H9 (cell line): ENCODE measurements at places on chromosomes 4 and X. TPM values are rescaled to one million over a fixed set of nuclear protein-coding genes. Genes with fewer than 3 reads are reported as not detected.
A peak's percentile ranks its signal among the peaks of the same experiment; 100 is the strongest.

- DNase-seq = no peak
Observed at GRCh38 chr4:51842167-51842553, 793 bp upstream of the DCUN1D4 start.

- peak; percentile 56 for DNase-seq
Observed at GRCh38 chr4:71187404-71188155, 151.2 kb upstream of the SLC4A4 start.

GRCh38 chr4:93828995-93829819, 654 bp downstream of the ATOH1 start:
- DNase-seq = peak; percentile 73

GRCh38 chr4:174860588-174860987, 31.5 kb upstream of the GLRA3 start:
- no peak for DNase-seq

GRCh38 chr4:22014222-22014741, 65.7 kb upstream of the KCNIP4 start:
- no peak for DNase-seq

GRCh38 chrX:26411045-26411444, 195.1 kb downstream of the MAGEB5 start:
- no peak for DNase-seq

DNA sequence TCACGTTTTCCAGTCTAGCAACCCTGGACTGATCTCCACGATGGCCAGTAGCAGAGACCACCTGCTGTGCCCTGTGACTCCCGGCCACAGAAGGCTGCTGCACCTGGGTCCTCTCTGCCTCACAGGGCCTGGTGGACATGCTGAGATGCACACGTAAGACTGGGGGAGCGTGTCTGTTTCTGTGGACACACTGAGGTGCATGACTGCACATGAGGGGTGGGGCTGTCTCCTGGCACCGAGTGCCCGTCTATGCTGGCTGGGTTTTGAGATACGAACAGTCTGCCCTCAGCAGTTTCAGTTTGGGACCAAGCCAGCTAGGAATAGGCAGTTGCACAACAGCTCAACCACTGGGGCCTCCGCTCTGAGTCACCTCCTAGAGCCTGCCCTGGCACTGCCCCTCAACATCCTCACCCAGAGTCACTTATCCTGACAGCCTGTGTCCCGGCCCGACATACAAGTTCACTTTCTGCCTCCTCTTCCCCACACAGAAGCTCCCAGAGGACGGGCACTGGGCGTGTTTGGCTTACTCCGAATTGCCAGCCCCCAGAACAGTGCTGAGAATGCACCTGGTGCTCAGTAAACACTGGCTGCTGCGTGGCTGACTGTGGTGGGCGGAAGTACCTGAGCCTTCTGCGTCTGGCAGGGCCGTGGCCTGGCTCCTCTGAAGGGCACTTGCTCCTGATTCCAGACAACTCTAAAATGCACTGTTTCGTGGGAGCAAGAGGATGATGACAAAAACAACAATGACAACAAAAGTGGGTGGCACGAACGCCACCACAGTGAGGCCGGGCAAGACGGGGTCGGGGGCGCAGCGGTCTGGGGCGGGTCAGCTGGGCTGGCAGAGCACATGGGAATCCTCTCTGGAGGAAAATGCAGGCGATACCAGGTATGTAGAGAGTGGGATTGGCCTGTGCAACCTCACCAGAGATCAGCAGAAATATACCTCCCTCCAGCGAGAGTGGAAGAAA, 30.9 kb downstream of the RNF212 start:
- DNase-seq = peak; percentile 15

DNA sequence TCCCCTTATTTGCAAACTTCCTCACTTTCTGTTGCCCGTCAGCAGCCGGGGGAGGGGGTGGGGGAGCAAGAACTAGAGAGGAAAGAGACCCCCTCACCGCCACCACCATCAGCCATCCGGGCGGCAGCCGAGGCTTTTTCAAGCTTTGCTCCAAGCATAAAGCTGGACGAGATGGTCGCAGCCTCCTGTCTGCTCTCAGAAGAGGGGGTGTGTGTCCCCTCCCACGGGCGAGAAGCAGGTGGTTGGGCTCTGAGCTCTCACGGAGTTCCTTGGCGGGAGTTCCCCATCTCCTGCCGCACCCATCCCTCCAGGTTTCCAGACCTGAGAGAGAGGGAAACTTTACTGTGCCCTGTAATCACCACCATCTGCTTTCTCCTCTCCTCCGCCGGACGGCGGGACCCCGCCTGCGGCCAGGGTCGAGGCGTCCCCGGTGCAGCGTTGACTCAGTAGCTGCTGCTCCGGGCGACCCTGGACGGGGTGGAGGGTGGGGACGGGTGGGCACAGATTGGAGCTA, 4.7 kb upstream of the ARX start:
- no peak for DNase-seq

- DNase-seq = no peak
Observed at GRCh38 chr4:145493166-145493565, 11.5 kb downstream of the SMAD1 start.

- DNase-seq = no peak
Observed at GRCh38 chr4:100061835-100062234, 111.8 kb upstream of the H2AZ1 start.

- DNase-seq = no peak
Observed at GRCh38 chrX:154049209-154050112, 29.8 kb upstream of the IRAK1 start.

GRCh38 chr4:180483036-180483435, 1760.2 kb upstream of the TENM3 start:
- DNase-seq = no peak

GRCh38 chr4:3615386-3616286, 83.4 kb upstream of the LRPAP1 start:
- DNase-seq = no peak

GRCh38 chr4:95049551-95050233, 291.9 kb downstream of the BMPR1B start:
- no peak for DNase-seq

- no peak for DNase-seq
Observed at GRCh38 chrX:103155201-103155600, 59.7 kb upstream of the BEX4 start.

DNA sequence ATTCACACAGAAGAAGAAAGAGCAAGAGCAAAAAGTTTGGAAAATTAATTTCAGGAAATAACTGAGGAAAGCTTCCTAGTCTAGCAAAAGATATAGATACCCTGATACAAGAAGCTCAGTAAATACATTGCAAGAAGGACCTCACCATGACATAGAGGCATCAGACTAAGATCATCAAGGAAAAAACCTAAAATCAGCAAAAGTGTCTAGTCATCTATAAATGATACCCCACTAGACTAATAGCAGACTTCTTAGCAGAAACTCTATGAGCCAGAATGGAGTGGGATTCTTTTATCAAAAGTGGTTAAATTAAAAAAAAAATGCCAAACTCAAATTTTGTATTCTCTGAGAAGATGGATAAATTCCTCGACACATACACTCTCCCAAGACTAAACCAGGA, 10.5 kb upstream of the APOOL start:
- no peak for DNase-seq

DNA sequence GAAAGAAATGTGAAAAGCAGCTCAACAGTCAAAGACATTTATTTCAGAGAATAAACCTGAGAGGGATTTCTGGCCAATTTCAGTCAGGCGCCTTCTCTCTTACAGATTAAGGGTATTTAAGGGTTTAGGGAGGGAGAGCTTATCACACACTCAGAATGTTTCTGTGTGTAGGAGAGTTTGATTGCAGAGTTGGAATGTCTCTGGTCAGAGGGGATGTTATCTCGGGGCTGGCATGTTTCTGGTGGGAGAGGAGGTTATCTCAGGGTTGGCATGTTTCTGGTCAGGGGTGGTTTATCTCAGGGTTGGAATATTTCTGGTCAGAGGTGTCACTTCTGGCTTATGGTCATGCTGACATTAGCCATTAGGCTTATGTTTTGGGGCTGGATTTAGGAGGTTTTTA, 1920.5 kb upstream of the PCDH7 start:
- no peak for DNase-seq

DNA sequence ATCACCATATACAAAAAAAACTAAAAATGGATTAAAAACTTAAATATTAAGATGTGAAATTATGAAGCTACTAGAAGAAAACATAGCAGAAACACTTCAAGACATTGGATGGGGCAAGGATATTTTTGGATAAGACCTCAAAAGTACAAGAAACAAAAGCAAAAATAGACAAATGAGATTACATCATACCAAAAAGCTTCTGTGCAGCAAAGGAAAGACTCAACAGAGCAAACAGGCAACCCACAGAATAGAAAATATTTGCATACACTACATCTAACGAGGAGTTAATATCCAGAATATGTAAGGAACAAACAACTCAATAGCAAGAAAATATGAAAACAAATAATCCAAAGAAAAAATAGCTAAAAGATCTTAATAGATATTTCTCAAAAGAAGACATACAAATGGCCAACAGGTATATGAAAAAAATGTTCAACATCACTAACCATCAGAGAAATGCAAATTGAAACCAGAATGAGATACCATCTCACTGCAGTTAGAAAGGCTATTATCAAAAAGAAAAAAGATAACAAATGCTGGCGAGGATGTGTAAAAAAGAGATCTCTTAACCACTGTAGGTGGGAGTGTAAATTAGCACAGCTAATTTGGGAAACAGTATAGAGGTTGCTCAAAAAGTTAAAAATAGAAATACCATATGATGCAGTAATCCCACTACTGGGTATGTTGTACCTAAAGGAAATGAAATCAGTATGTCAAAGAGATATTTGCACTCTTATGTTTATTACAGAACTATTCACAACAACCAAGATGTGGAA, 17.8 kb upstream of the LRCH2 start:
- DNase-seq = no peak

DNA sequence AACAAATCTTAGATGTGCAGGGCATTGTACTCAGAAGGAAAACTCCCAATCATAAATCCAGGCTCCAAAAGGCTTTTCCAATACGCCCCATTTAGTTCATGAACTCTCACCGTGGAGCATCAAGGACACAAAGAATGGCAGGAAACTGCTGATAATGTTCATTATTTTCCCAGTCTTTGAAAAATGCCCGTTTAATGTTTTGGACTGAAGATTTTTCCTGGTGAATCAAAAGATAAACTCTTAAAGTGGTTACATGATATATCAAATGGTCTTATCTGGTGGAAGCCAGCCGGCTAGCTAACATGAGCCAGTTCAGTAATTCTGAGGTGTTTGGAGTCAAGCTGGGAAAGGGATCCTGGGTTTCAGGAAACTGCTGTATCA, 62.1 kb upstream of the AP1S2 start:
- DNase-seq = no peak

DNA sequence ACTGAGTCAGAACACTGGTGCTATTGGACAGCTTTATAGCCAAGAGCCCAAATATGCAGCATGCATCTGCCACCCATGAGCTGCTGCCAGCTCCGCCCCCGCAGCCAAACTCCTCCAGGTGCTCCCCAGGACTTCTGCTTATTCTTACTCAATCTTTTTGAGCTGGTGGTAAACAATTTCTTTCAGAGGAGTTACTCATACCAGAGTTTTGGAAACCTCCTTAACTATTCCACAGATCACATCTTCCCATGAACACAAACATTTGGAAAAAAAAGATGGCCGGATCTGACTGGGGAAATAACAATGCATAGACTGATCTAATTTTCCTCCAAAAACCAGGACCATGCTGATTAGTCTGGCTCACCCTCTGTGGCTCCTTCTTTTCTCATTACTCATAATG, 399.9 kb downstream of the GPM6A start:
- DNase-seq = no peak

DNA sequence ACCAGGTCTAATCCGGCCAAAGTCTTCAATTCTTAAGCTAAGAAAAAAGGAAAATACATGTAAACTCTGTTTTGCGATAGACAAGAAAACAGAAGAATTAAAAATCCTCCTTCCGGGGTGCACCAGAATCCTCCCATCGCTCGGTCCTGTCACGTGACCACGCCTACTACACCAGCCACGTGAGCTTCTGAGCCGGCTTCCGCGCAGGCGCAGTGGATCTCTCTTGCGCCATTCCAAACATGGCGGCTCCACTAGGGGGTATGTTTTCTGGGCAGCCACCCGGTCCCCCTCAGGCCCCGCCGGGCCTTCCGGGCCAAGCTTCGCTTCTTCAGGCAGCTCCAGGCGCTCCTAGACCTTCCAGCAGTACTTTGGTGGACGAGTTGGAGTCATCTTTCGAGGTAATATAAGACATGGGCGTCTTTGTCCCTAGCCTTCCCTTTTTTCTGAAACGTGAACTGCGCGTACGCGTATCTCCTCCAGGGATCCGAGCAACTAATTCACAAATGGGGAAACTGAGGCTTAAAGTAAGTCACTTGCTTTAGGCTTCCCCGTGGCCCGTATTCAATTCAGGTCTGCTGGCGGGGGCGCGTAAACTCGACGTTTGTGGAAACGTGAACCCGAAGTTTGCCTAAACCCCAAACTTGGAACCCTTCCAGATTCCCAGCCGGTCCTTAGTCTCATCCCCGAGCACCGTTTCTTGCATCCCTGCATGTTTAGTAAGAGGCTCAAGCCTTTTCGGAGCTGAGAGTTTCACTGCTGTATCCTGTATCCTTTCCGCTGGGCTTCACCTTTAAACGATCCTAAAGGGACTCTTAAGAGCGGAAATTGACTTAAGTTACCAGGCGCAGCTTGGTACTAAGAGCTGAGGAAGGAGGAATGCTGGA, at the start of gene MED28:
Gene MED28, plus strand, starts transcription at position 226 of the 884 bp plus-strand sequence. Its CDS starts 14 bp downstream, at position 240.
- DNase-seq = peak; percentile 94

DNA sequence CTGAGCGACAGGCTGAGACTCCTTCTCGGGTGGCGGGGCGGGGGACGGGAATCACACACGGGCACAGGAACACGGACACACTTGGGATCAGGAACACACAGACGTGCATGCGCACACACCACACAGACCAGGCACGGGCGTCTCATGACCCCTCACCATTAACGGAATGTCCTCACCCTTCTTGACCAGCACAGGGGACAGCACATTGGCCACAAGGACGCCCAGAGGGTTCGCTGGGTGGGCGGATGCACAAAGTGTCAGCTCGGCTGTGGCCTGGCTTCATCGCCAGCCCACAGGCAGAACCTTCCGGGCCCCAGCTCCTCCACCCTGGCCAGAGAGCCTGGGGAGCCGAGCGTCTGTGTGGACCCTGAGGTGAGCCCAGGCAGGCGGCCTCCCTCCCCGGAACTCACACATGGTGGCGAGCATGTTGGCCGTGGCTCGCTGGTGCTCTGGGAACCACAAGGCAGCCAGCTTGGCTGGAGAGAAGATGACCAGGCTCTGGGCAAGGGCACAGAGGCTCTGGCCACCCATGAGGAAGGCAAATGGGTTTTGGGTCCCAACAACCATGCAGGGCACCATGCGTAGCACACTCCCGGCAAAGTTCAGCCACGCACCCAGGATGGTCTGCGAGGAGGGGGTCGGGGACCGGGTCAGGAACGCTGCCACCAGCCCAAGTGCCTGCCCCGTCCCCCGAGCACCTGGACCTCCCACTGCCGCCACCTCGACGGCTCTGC, 3.1 kb downstream of the SLC49A3 start:
- DNase-seq = no peak

The ODAPH gene
- total RNA-seq = not detected in 2 replicates

The PCYT1B gene
- 27.4 and 29.1 TPM in 2 replicates for total RNA-seq

The GAGE13 gene
- not detected in 2 replicates for total RNA-seq

The SOX3 gene
- 7.7 and 8.5 TPM in 2 replicates for total RNA-seq

The TBC1D8B gene
- total RNA-seq = 2.6 TPM in 2 replicates

The SLC38A5 gene
- total RNA-seq = 25.1 and 28.3 TPM in 2 replicates

The ARSJ gene
- 0.57 and 1.1 TPM in 2 replicates for total RNA-seq

The CPE gene
- total RNA-seq = 10.0 and 11.6 TPM in 2 replicates

The HOPX gene
- not detected in 2 replicates for total RNA-seq

The CXCL10 gene
- total RNA-seq = not detected in 2 replicates

The ATOH1 gene
- not detected in 2 replicates for total RNA-seq

The CXCL3 gene
- total RNA-seq = 3.7 and 4.4 TPM in 2 replicates

The TRPC5OS gene
- not detected in 2 replicates for total RNA-seq

The AMER1 gene
- total RNA-seq = 5.5 and 6.2 TPM in 2 replicates

The RAP2C gene
- 52.7 and 59.0 TPM in 2 replicates for total RNA-seq
